ENCODE measurements at places on chromosomes 6 and 20.

DNA sequence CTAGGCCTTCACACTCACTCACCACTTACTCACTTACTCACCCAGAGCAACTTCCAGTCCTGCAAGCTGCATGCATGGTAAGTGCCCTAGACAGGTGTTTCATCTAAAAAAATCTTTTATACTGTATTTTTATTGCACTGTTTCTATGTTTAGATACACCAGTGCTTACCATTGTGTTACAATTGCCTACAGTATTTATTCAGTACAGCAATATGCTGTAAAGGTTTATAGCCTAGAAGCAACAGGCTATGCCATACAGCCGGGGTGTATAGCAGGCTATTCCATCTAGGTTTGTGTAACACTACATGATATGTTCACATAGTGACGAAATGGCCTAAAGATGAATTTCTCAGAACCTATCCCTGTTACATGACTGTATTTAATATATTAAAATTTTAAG lies 37.1 kb upstream of the KCNK5 start:
- DNase-seq: no peak

- no peak for DNase-seq
These were observed 135.2 kb upstream of the PREP start for GRCh38 chr6:105537981-105538578.

DNA sequence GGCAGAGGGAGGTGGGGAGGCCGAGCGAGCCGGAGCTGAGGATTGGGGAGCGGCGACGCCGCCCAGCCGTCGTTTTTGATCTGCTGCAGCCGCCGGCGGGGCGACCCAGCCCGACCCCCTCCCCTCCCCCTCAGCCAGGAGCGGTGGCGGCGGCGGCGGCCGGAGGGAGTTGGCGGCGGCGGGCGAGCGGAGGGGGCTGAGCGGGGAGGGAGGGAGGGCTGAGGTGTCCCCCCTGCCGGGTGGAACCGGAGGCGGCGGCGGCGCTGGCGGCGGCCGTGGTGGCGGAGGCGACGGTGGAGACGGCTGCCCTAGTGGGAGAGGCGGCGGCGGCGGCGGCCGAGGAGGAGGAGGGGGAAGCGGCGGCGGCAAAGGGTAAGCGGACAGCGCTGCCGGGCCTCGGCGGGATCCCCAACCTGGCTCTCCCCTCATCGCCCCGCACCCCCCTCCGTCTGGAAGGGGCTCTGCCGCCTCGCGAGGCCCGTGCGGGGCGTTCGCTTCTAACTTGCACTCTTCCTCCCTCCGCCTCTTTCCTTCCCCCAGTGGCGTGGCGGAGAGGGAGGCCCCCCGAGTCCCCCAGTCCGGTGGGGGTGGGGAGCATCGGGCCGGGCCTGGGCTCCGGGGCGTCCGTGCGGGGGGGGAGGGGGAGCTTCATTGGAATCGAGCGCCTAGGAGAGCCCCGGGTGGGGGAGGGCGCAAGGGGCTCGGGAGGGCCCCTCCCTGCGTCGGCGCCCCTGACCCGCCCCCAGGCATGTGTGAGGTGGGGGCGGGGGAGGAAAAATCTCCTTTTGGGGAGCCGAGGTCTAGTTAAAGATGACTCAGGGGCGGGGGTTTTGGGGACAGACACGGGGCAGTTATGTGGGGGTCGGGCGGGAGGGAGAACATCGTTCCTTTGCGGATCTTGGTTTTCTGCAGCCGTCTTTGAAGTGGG lies at the start of gene TAB2:
Gene TAB2 (plus strand): TSS at position 69 of the 928 bp plus-strand sequence. CDS start 52,286 bp downstream, outside the sequence.
- no peak for DNase-seq

GRCh38 chr20:47558295-47559066 lies 56.8 kb downstream of the NCOA3 start:
- DNase-seq: no peak

- DNase-seq: no peak
These were observed 62.4 kb downstream of the PHACTR2 start for GRCh38 chr6:143740213-143740612.

DNA sequence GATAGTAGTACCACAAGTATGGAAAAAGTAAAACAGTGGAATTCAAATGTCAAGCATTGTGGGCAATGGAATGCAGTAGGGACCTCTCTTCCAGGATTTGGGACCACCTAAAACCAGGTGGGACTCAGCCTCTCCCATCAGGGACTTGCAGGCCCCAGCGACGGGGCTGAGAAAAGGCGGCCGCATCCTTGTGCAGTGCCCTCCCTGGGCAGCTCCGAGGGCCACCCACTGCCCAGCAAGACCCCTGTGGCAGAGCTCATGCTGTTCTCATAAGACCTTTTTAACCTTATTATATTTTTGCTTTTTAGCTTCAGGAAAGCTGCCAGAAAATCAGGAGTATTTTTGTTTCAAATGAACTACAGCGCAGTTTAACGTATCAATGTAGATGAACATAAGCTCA lies 142.6 kb upstream of the RPS6KA2 start:
- no peak for DNase-seq

GRCh38 chr6:83459663-83460062 lies 28.8 kb upstream of the ME1 start:
- no peak for DNase-seq
